ENCODE measurements at places on chromosomes 12 and 14.

- DNase-seq, result no peak
These were observed 22.8 kb downstream of the LHX5 start for GRCh38 chr12:113448873-113449272.

- no peak for DNase-seq
These were observed 468.4 kb upstream of the FOXG1 start for GRCh38 chr14:28298156-28298555.

DNA sequence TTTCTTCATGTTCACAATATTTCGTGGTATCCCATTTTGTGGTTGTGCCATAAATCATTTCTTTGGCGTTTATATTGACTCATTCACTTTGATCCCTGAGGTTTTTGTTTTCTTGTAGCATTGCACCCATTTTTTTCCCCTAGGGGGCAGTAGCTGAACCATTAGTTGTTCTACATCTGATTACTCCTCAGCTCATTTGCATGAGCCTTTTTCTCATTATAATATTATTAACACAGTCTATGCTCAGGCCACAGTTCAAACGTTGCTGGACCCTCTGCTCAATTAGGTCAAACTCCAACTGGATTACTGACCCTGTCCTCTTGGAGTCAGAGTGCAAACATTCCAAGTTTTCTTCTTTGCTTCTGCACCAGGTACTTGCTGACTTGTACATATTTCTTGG lies 475.4 kb upstream of the SEL1L start:
- DNase-seq, result no peak

DNA sequence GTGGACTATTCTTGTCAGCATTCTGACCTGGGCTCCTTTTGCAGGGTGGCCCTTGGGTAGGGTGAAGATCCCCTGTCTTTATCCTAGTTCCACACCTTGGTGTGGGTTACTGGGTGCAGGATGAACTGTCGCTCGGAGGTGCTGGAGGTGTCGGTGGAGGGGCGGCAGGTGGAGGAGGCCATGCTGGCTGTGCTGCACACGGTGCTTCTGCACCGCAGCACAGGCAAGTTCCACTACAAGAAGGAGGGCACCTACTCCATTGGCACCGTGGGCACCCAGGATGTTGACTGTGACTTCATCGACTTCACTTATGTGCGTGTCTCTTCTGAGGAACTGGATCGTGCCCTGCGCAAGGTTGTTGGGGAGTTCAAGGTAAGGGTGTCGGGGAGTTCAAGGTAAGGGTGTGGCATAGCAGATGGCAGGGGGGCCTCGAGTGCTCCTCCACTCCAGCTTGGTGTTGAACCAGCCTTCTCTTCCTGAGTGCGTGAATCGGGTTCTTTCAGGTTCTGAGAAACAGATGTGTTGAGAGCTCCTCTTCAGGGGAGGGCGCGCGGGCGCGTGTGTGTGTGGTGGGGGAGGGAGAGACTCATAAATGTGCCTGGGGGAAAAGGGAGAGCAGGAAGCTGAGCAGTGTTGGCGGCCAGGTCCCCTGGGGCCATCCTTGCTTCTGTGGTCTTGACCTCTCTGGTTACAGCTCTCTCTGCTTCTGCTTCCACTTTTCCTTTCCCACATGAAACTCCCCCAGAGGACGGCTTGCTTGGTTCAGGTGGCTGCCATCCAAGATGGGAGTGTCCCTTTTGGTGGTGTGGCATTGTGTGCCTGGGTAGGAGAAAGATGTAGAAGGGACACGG lies 4.0 kb downstream of the ATG101 start:
- DNase-seq, result no peak

DNA sequence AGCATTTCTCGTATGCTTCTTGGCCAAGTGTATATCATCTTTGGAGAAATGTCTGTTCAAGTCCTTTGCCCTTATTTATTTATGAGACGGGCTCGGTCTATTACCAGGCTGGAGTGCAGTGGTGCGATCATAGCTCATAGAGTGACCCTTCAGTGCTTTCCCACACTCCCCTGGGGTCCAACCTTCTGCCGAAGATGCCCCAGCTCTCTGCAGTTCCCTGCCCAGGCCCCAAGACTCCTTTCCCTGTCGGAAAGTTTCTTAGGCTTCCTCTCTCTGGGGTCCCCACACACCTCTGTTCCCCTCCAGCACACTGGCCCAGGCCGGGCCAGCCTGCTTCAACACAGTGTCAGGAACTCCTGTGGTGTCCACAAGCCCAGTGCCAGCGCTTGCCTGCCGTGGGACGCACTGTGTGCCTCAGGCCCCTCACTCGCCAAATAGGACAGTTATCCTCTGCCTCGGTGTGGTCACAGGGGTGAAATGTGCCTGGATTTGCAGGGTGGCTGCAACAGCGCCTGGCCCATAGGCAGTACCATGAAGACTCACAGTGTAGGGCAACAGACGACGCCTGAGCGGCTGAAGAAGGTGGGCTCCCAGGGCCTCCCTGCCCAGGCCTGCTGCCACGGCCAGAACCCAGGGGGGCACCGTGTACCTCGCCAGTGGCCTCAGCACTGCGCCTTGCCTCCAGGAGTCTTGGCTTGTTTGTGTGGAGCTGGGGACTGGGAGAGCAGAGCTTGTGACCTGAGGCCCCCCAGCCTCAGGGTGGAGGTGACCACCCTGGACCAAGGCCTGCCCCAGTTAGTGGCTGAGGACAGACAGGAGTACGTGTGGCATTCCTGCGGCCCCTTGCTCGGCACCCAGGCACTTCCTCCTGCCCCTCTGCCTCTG lies 4.9 kb upstream of the ASPG start:
- DNase-seq, result no peak

DNA sequence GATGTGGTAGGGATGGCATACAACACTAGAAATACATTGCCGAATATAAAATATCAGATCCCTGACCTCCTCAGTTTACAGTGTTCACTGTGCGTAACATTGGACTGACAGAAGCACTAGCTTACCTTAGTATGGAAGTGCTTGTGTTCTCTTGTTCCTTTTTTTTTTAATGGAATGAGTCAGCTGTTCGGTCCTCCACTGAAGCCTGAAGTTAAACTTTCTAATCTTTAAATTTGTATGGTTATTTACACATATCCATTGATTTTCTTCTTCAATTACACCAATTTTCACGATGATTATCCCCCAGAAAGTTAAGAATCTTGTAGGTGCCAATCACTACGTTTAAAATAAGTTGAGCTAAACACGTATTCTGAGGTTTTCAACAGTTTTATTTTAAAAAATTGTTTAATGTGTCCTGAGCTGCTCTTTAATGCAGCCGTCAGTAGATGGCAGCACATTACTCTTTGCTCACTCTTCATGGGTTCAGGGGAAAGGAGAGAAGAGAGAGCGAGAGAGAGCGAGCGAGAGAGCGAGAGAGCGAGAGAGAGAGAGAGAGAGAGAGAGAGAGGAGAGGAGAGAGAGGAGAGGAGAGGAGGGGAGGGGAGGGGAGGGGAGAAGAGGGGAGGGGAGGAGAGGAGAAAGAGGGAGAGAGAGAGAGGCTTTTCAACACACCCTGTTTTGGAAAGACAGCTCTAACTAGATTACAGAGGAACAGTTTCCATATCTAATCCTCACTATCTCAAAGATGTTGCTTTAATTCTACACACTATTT lies 134.7 kb upstream of the SCAF11 start:
- peak; percentile 89 for DNase-seq

- DNase-seq, result no peak
These were observed 57.5 kb downstream of the DENND5B start for GRCh38 chr12:31533470-31533869.

DNA sequence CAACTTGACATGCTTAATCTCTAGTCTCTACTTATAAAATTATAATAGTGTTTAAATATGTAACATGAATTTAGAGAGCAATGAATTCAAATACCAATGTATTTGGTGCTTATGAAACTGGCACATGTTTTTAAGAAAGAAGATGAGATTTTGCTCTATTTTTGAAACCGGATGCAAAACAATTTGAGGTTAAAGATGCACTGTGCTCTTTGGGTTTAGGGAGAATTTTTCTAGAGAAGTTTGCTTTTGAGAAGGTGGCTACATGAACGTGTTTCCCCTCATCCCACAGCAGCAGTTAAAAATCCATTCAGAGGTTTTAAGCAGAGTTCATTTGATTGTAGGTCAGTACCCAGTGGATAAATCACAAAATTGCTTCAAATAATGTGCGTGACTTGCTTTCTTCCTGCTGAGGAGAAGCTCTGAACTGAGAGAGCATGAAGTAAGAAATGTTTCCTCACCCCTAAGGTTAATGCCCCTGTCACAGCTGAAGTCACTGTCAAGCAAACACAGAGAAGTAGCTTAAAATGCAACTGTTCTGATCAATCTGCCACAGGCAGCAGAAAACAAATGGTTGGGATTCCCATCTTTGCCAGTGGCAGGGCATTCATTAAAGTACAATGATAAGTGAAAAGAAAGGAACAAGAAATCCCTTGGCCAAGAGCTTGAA lies 241.9 kb upstream of the SYT1 start:
- DNase-seq, result no peak

- no peak for DNase-seq
These were observed 38.4 kb downstream of the EAPP start for GRCh38 chr14:34501004-34501580.

DNA sequence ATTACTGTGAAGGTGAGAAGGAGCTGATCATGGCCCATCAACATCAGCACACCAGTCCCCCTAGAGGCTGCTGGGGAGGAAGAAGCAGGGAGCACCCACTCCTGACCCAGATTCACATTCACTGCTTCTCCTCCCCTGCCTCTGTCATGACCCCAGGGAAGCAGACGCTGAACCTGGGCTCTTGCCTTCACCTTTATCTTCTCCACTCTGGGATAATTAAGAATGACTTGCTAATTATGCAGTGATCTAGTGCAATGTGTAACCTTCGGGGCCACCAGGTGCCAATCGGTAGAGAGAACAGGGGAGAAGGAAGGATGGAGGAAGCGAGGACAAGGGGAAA lies 44.4 kb upstream of the IQSEC3 start:
- no peak for DNase-seq

GRCh38 chr12:115230606-115231005 lies 546.6 kb upstream of the TBX3 start:
- DNase-seq, result no peak
